ENCODE measurements at places on chromosomes 3 and 15.

DNA sequence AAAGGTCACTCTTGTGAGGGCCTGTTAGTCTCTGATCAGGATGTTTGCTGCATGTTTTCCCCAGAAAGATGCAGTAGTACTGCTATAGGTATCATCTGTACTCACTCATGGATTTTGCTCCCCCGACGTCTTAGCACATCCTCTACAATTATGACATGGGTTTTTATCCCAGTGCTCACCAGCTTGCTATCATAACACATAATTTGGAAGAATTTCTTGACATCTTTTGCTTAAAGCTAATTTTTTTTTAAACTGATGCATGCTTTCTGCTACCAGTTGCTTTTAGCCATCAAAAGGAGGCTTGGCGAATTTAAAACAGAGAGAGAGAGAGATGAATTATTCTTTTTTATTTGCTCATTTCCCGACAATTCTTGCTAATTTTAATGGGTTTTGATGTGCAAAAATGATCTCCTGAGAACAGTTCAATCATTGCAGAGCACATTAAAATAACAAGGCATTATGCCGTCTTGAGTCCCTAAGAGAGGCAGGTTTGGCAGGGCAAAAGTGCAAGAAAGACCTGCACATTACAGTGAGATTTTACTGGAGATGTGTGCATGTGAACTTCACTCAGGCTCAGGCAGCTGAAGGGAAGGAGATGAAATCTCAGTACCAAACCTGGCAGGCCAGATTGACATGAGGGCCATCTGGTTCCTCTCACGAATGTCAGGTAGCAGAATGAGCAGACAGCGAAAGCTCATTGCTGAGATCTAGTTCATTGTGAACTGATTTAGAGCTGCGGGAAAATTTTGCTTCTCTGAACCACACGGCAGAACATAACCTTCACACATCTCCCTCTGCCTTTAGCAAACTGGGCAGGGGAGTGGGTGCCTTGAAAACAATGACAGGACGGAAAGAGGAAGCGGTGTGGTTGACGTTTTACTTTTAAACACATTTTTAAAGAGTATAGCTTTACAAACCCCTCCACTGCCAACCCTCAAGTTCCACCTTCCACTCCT lies 25.9 kb upstream of the GOLGA8B start:
- peak; percentile 6 for DNase-seq

DNA sequence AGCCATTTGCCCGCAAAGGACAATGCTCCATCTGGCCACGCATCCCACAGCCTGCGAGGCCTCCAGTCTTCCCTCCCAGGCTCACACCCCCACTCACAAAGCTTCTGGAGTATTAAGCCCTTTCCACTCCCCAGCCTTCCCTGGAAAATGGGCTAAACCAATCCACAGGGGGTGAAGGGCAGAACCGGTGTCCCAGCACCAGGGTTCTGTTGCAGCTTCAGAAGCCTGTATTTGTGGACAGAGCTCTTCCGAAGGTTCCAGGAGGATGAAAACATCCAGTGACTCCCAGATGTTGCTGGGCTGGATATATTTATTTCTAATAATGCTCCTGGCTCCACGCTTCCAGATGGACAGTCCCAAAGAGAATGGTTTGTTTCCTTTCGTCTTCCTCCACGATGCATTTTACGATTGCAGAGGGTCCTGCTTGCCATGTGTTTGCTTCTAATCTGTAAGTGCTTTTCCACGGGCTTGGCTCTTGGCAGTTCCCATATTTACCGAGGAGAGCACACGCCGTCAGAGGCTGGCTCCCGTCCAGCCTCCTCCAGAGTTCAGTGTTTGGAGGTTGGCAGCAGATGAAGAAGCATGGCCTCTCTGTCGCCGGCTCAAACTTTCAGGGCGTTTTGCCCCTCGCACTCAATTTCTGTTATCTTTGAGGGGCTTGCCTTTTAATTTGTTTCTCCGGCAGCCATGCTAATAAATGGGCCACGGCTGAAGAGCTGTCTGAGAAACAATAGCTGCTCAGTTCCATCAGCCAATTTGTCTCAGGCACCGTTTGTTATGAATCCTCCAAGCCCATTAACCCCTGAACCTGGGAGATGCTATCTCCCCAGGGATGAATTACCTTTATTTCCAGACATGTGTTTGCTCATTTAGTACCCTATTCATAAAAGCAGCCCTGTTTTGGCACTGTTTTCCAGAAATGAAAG lies 367.9 kb upstream of the PROK2 start:
- no peak for DNase-seq

GRCh38 chr15:77329202-77329601 lies 90.7 kb downstream of the PEAK1 start:
- no peak for DNase-seq

- no peak for DNase-seq
These were observed 682 bp downstream of the ETFA start for GRCh38 chr15:76310475-76311099.

DNA sequence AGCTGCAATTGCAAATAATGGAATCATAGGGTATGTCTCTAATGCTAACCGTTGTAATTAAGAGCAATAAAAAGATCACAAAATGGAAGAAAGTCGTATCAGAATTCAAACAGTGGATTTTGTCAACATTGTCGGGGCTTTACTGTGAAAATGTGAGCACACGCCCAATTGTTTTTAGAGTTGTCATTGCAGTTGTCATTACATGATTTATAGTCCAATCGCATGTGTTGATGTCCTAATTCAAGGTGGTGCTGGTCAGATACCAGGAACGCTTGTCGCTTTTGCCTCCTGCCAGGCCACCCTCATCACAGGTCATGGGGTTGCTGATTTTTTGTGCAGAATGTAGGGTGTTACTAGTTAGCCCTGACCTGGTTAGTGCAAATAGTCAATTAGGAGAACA lies 16.2 kb downstream of the TRPM1 start:
- DNase-seq, result no peak
